ENCODE measurements at places on chromosomes 6 and 20.
A peak's percentile ranks its signal among the peaks of the same experiment; 100 is the strongest.

DNA sequence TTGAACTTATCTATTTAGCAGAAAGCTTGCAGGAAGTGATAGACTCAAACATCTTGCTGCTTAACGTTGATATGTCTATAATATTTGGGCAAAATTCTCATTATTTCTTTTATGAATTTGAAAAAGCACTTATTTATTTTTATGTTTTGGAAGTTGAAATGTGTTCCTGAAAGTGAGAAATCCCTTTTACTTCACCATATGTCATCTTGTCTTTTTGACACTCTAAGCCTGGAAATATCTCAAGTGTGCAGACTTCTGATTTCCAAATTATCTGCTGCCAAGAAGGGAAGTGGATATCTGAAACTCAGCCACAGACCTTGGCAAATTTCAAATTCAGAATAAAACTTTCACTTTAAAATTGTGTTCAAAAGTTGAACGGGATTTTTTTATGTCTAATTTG, 368.7 kb upstream of the MANEA start:
- DNase-seq: no peak

- no peak for DNase-seq
Measured at GRCh38 chr6:37624121-37624520, 73.6 kb downstream of the MDGA1 start.

DNA sequence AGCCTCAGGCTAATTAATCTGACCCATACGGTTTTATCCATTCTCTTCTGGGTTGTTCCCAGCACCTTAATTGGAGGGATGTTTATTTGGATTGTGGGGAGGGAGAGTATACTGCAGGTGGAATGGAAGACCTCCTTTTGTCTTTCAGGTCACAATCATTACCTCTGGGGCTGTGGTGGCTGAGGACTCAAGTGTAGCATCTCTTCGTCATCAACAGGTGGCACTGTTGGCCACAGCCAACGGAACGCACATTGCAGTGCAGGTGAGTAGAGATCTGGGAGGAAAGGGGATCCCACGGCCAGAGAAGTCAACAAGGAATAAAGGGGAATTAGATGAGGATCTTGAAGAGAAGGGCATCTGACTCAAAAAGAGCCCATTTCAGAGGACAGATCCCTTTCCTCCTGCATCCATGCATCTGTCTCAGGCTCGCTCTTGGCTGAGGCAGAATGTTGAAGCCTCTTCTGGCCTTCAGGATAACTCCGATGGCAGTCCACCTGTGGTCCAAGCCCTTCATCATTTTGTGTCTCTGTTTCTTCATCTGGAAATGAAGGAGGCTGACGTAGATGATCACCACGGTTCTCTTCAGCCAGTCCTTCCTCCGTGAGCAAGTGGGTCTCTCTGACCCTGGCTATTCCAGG, 3.2 kb upstream of the DEF6 start:
- DNase-seq: peak; percentile 86

- no peak for DNase-seq
Measured at GRCh38 chr6:151869345-151869744, 61.9 kb downstream of the ESR1 start.

GRCh38 chr6:104908031-104908887, 48.5 kb upstream of the HACE1 start:
- no peak for DNase-seq

DNA sequence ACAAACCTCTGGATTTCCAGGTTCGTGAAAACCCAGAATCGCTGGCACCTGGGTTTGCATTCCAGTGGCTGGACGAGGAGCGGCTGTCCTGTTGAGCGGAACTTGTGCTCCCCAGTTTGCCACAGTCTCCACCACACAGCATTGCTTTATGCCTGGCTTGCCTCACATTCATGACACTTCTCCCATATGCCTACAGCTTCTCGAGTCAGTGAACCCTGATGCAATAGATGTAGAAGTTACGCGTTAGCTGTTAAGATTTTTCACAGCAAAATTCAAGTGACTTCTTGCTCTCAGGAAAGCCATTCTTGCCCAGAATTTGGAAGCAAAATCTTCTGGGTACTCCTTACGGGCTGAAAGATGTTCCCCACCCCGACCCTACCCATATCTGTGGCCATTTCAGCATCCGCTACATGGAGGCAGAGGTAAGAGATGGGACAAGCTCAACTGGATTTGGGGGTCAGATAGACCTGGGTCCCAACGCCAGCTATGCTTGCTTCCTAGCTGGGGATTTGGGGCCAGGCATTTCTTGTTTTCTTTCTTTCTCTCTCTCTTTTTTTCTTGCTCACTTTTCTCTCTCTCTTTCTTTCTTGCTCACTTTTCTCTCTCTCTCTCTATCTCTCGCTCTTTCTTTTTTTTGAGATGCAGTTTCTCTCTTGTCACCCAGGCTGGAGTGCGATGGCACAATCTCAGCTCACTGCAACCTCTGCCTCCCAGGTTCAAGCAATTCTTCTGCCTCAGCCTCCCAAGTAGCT, 12.4 kb upstream of the GDAP1L1 start:
- DNase-seq: no peak

DNA sequence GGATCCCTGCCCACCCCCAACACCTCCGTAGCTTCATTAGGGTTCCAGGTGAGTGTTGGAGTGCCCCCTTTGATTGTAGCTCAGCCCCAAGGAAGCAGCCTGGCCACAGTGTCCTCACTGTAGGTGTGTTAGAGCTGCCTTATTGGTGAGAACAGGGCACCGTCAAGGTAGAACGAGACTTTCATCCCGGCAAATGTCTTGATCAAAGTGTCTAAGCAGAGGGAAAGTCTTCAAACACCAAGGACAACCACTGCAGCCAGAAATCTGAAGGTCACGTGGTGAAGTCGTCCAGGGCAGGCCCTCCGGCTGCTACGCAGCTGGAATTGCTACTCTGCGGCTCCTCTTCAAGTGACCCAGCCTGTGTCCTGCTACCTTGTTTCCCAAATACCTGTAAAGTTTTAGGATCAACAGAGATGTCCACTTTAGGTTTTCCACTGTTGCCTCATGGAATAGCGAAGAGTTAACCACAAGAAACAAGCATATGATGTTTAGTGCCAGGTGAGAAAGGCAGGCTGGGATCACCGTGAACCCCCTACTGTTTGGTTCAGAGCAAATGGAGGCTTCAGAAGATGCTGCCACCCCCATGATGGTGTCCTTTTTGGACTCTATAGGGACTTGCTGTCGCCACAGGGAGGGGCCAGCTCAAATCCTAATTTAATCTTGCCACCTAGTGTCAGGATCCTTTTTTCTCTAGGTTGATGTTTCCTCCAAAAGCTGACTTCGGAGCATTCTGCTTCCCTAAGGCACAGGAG, 1.7 kb upstream of the DLL1 start:
- peak; percentile 62 for DNase-seq

GRCh38 chr6:159931112-159931511, 37.8 kb upstream of the IGF2R start:
- DNase-seq: no peak

DNA sequence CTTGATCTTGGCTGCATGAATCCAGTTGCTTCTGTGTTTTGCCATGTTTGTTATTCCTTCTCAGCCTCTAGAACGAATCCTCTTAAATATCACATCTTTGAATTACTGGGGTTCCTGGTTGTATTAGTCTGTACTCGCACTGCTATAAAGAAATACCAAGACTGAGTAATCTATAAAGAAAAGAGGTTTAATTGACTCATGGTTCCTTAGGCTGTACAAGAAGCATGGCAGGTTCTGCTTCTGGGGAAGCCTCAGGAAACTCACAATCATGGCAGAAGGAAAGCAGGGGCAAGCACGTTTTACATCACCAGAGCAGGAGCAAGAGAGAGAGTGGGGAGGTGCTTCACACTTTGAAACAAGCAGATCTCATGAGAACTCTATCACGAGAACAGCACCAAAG, 18.0 kb upstream of the BFSP1 start:
- DNase-seq: no peak

GRCh38 chr20:36582322-36582721, 8.9 kb downstream of the TGIF2 start:
- DNase-seq: no peak

DNA sequence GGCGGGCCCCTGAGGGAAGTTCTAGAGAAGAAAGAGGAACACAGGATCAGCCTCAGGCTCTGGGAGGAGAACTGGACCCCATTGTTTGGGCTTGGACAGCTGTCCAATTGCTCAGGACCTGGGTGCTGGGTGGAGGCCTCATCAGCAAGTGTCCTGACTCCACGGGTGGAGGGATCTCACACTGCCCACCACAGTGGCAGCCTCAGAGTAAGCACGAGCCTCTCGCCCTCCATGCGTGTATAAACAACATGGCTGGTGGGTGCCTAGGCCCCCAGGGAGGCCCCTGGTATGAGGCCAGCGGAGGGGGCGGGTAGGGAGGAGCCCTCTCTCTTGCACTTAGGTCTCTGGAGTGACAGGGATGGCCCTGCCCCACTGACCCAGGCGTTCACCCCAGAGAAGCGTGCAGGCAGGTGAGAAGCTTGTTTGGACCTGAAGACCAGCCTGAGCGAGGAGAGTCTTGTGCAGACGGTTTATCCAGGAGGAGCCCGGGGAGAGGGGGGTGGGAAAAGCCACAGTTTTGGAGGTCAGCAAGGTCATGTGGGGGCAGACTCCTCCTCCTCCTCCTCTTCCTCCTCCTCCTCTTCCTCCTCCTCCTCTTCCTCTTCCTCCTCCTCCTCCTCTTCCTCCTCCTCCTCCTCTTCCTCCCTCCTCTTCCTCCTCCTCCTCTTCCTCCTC, 41.9 kb upstream of the BHLHE23 start:
- DNase-seq: peak; percentile 41

DNA sequence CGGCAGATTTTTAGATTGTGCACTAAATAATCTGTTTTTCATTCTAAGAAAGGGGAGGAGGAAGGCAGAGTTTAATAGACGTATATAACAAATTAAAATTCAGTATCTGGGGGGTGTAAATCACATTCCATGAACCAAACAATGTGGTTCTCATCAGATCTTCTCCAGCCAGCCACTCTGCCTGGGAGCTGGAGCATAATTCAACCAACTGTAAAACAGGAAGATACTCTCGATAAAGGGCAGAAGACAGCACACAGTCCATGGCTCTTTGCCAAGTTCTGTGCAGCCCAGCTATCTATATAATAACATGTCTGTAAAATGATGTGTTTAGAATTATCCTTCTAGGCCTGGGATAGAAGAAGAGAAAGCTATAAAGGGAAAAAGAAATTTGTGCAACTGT, 289.9 kb upstream of the ZFP64 start:
- DNase-seq: no peak

- DNase-seq: no peak
Measured at GRCh38 chr6:16998461-16998860, 103.4 kb upstream of the STMND1 start.

- DNase-seq: peak; percentile 47
Measured at GRCh38 chr6:141669141-141669540, 463.6 kb upstream of the GJE1 start.

- DNase-seq: no peak
Measured at GRCh38 chr6:69232008-69232407, 564.8 kb downstream of the LMBRD1 start.

DNA sequence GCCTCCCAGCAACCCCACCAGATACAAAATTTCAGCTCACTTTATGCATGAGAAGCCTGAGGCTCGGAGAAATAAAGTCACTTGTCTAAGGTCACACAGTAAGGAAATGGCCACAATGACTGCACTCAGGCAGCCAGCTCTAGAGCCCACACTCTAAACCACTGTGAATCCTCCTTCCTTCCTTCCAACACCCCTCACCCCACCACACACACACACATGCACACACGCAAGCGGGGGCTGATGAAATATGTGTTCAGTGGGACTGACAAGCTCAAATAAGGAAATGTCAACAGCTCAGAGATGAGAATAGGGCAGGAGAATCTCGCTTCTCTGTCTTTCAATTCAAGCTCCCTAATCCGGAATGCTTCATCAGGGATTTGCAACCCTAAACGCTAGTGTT, 6.0 kb upstream of the BPIFA1 start:
- DNase-seq: no peak

DNA sequence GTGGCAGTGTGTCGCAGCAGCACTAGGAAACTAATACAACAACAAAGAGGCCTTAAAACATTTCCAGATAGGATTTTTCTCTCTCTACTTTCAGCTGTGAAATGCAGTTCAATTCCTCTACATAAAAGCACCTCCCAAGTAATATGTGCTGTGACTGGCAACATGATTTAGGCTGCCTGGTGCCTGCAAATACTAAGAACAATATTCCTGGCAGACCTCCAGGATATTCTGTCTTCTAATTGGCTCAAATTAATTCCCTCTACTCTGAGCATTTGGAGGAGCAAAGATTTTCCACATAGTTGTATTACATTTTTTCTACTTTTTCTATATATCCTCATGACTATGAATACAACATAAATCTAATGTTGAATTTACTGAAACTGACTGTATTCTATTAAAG, 33.2 kb downstream of the SCGN start:
- DNase-seq: no peak

GRCh38 chr6:87396595-87397392, 11.0 kb upstream of the CFAP206 start:
- no peak for DNase-seq

GRCh38 chr20:54545676-54546358, 70.4 kb downstream of the DOK5 start:
- no peak for DNase-seq

DNA sequence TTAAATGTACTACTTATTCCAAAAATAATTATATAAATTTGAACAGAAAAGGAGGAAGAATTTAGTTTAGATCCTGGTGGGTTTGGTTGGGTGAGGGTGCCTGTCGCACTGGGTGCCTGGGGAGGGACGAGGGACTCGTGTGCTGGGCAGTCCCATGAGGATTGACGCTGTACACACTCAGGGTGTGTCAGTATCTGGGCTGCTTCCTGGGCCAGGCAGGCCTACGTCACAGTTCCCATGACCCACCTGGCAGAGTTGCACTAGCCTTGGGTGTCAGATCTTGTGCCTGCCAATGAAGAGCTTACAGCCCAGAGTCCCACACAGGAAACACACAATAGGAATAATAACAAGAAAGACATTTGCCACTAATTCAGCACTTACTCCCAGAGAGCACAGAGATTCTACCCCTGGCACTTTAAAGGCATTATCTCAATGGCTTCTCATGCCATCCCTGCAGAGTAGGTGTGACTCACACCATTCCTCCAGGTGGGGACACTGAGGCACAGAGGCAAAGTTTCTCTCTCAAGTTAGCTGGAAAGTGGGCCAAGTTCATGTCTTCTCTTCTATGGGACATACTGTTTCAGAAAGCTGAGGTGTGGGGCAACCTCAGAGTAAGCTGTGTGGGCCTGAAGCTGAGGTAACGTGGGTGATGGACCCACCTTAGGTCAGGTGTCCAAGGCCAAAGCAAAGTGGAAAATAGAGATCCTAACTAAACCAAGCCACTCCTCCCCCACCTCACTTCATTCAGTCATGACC, 1.3 kb upstream of the SDCBP2 start:
- peak; percentile 80 for DNase-seq

GRCh38 chr20:23637282-23638221, at the start of gene CST3:
CST3 (minus strand) TSS chr20:23637955; CDS start chr20:23637862, 93 bp downstream.
- peak; percentile 90 for DNase-seq

Data from spleen (tissue), 13 donors.